ENCODE measurements at places on chromosomes 3 and 15. TPM values are rescaled to one million over a fixed set of nuclear protein-coding genes. Genes with fewer than 3 reads are reported as not detected.
A peak's percentile ranks its signal among the peaks of the same experiment; 100 is the strongest.

DNA sequence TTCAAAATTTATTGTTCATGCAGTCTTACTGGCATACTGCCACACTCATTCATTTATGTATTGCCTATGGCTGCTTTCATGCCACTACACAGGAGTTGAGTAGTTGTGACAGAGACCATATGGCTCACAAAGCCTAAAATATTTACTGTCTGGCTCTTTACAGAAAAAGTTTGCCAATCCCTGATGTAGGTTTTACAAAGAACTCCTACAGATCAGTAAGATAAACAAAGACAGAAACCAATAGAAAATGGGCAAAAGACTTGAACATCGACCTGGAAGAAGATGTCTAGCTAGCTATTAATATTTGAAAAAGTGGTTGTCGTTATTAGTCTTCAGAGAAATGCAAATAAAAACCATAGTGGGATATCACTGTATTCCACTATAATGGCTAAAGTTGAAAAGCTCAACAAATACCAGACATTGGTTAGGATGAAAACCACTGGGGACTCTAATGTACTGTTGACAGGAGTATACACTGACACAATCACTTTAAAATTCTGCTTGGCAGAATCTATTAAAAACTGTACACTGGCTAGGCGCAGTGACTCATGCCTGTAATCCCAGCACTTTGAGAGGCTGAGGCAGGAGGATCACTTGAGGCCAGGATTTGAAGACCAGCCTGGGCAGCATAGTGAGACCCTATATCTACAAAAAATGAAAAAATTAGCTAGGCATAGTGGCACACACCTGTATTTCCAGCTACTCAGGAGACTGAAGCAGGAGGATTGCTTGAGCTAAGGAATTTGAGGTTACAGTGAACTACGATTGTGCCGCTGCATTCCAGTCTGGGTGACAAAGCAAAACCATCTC, 87.7 kb downstream of the NEO1 start:
- H3K4me1 ChIP-seq: peaks cover 4% of the 10 kb centered on the region
- no peaks in the 10 kb centered on the region for H3K36me3 ChIP-seq
- DNase-seq: no peak

- H3K27ac ChIP-seq: no peak overlapping the region
- H3K36me3 ChIP-seq: no peaks in the 10 kb centered on the region
- H3K4me1 ChIP-seq: no peaks in the 10 kb centered on the region
- H3K27me3 ChIP-seq: no peaks in the 10 kb centered on the region
Measured at GRCh38 chr15:92091155-92091734, 237.7 kb downstream of the SLCO3A1 start.

GRCh38 chr3:145776782-145777408, 384.1 kb downstream of the PLOD2 start:
- H3K27ac ChIP-seq: no peak overlapping the region
- no peaks in the 10 kb centered on the region for H3K27me3 ChIP-seq
- H3K4me1 ChIP-seq: no peaks in the 10 kb centered on the region
- no peak overlapping the region for H3K4me3 ChIP-seq

DNA sequence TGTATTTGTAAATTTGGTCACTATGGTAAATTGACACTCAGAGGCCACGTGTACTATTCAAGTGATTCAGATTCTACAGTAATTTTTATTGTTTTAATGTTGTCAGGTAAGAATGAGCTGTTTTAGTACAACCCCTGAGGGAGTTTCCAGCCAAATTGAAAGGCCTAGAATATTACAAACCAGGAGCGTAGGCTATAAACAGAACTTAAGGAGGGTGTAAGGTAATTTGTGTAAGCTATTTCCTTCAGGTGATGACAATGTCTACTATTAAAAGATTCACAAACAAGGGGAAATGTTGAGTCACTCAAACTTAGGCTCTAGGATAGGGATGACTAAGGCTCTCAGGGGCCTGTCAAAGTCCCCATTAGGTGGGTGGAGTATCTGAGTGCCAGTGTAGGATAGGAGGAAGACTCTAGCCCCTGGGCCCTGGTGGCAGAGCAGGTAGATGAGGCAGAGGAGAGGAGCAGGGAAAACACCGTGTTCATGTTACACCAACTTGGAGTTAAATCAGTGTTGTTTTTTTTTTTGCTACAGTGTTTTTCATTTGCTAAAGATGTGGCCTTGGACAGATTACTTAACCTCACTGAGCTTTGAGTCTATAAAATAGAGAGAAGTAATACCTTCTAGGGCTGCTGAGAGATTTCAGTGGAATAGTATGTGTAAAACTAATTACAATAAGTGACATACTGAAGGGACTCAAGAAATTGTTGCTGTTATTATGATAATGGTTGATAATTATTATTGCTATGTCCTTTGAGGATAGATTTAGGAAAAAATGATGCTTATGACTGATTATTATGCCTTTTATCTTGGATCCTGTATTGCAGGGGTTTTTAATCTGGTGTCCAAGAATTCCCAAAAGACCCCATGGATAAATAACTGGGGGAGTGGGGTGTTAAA, 10.3 kb downstream of the TM4SF1 start:
- DNase-seq: no peak
- H3K4me1 ChIP-seq: no peaks in the 10 kb centered on the region
- H3K4me3 ChIP-seq: no peak overlapping the region
- H3K27me3 ChIP-seq: no peaks in the 10 kb centered on the region

DNA sequence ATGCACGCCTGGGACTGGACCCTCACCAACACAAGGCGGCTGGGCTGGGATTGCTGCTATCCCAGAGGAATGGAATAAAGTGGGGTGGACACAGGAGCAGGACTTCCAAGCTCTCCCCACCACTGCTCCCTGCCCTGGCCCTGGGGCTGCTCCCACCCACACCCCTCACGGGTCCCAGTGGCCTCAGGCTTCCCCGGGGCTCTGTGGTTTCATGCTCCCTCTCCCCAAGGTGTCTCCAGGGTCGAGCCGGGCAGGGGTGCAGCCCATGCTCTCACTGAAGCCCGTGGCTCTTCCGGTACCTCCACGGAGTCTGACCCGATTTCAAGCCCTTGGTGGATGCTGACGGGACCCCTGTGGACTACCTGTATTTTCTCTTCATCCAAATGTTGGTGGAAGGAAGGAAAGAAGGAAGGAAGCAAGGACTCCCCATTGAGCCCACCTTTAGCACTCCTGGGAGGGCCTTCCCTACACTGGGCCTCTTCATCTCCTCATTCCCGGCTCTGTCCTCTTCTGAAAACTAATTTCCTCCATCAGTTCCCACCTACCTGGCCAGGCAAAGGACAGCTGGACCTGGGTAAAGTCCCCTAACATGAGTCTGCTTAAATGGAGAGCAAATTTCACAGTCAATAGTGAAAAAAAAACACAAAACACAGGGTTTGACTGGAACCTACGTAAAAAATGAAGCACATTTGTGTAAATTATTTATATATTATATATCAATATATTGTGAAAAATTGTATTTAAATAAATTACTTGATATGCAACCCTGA, 44.0 kb upstream of the PCSK6 start:
- no peaks in the 10 kb centered on the region for H3K36me3 ChIP-seq
- no peak for DNase-seq
- H3K27me3 ChIP-seq: no peaks in the 10 kb centered on the region

Gene STAB1
- total RNA-seq: 339 TPM

Gene AP3B2
- total RNA-seq: 0.16 TPM

DNA sequence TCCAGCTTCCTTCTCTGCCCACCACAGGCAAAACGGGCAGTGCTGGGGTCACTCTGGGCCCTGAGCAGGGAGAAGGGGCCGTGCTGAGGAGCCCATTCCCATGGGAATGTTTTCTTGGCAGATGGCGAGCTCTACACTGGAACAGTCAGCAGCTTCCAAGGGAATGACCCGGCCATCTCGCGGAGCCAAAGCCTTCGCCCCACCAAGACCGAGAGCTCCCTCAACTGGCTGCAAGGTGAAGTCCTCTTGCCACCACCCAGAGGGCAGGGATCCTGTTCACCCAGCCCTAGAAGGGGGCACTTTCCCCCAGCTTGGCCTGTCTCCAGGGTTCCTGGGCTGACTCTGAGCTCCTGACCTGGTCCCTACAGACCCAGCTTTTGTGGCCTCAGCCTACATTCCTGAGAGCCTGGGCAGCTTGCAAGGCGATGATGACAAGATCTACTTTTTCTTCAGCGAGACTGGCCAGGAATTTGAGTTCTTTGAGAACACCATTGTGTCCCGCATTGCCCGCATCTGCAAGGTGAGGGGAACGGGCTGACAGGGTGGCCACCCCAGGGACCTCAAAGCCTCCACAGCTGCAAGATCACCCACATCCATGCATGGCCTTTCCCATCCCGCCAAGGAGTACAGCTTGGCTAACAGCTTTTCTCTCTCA, 12.4 kb downstream of the CIB1 start:
- DNase-seq: peak; percentile 93
- no peak overlapping the region for H3K27ac ChIP-seq
- H3K36me3 ChIP-seq: no peaks in the 10 kb centered on the region
- no peaks in the 10 kb centered on the region for H3K27me3 ChIP-seq
- H3K4me3 ChIP-seq: no peak overlapping the region

DNA sequence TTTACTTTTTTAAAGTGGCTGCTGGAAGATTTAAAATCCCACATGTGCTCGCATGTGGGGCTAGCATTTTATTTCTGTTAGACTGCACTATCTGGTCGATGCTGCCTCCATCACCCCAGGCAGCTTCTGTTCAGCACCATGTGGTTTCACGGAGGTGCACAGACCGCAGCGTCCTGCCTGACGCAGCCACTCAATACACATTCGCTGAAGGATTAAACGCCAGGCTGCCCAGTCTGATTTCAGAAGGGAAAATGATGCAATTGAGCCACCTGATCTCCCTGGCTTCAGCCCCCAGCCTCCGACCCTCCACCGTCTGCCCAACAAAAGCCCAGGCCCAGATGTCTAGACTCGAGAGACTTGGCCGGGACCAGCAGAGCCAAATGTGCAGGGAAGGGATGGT, 84.5 kb downstream of the MEGF11 start:
- no peaks in the 10 kb centered on the region for H3K36me3 ChIP-seq
- H3K4me1 ChIP-seq: no peaks in the 10 kb centered on the region
- H3K4me3 ChIP-seq: no peak overlapping the region
- no peak for DNase-seq

DNA sequence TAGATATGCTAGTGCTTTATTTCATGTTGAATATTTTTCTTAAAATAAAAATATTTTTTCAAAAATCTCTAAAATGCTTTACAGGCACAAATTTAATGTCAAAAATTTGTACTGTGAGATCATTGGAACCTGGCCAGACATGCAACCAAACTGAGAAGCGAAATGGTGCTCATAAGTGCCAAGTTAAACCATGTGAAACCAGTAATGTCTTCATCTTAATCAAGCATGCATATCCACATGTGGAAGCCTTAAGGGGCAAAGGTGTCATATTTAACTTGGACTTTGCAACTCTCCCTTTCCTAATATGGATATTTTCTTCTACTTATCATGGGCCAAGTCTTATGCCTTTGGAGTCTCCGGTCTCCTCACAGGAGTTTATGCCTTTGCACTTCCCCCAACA, 208.9 kb upstream of the COL8A1 start:
- H3K36me3 ChIP-seq: no peaks in the 10 kb centered on the region
- no peak overlapping the region for H3K27ac ChIP-seq
- no peak overlapping the region for H3K4me3 ChIP-seq
- peaks cover 3% of the 10 kb centered on the region for H3K4me1 ChIP-seq
- H3K27me3 ChIP-seq: no peaks in the 10 kb centered on the region
- DNase-seq: no peak

DNA sequence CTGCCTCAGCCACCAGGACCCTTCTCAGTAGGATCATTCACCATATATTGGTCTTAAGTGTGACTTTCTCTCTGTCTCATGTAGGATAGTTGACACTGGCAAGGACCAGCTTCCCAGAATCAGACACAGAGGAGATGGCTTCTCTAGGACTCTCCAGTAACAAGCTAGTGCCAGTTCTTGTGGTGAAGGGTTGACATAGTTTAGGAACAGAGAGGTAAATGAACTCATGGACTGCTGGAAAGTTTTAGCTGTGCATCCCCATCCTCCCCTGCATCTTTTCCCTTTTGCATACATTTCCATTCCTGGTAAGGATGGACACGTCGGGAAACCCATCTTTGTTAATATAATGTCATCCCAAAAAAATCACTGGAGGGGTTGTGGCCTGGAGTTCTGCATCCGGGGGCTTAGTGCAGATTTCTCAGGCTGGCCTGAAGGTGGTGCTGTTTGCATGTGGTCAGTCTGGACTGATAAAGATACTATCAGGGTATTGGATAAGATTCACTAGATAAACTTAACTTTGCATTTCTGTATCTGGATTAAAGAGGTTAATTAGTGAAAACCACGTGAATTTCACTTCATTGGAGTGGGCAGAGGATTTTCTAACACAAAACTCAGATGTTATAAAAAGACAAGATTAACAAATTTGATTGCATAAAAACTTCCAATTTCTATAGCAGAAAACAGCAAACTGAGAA, 110.8 kb downstream of the TBC1D2B start:
- H3K36me3 ChIP-seq: no peaks in the 10 kb centered on the region
- H3K27ac ChIP-seq: no peak overlapping the region
- H3K4me1 ChIP-seq: no peaks in the 10 kb centered on the region
- no peaks in the 10 kb centered on the region for H3K27me3 ChIP-seq

GRCh38 chr15:96043591-96044171, 286.8 kb upstream of the NR2F2 start:
- H3K4me1 ChIP-seq: peaks cover 3% of the 10 kb centered on the region
- no peak overlapping the region for H3K4me3 ChIP-seq
- DNase-seq: no peak
- H3K27me3 ChIP-seq: no peaks in the 10 kb centered on the region
- no peaks in the 10 kb centered on the region for H3K36me3 ChIP-seq

GRCh38 chr15:47964229-47964628, 156.6 kb upstream of the SLC24A5 start:
- H3K27me3 ChIP-seq: no peaks in the 10 kb centered on the region
- no peak overlapping the region for H3K27ac ChIP-seq
- no peak overlapping the region for H3K4me3 ChIP-seq
- H3K36me3 ChIP-seq: no peaks in the 10 kb centered on the region
- H3K4me1 ChIP-seq: no peaks in the 10 kb centered on the region

Gene NISCH
- 157 TPM for total RNA-seq

Gene AMOTL2
- total RNA-seq: 118 TPM

- no peak overlapping the region for H3K27ac ChIP-seq
- H3K4me1 ChIP-seq: peaks cover 3% of the 10 kb centered on the region
- no peaks in the 10 kb centered on the region for H3K27me3 ChIP-seq
- no peaks in the 10 kb centered on the region for H3K36me3 ChIP-seq
- H3K4me3 ChIP-seq: no peak overlapping the region
Measured at GRCh38 chr15:67931861-67932260, 92.0 kb upstream of the RNU6-1 start.

Gene CAMK2N2
- total RNA-seq: 0.26 TPM

Gene ARNT2
- total RNA-seq: 16.2 TPM

Gene MCF2L2
- 1.0 TPM for total RNA-seq

GRCh38 chr3:130412991-130413560, 67.6 kb downstream of the COL6A5 start:
- no peaks in the 10 kb centered on the region for H3K4me1 ChIP-seq
- H3K27me3 ChIP-seq: no peaks in the 10 kb centered on the region
- H3K4me3 ChIP-seq: no peak overlapping the region
- DNase-seq: no peak
- H3K36me3 ChIP-seq: no peaks in the 10 kb centered on the region

Gene PLA2G4E
- not detected for total RNA-seq

Measured in aorta (tissue), 5 donors.